Hematopoietic multipotent progenitor cell treated with erythropoietin and hydrocortisone succinate and interleukin-3 and kit ligand, for 8 days (in vitro differentiated cells): ENCODE measurements at places on chromosomes 3 and 15.

DNA sequence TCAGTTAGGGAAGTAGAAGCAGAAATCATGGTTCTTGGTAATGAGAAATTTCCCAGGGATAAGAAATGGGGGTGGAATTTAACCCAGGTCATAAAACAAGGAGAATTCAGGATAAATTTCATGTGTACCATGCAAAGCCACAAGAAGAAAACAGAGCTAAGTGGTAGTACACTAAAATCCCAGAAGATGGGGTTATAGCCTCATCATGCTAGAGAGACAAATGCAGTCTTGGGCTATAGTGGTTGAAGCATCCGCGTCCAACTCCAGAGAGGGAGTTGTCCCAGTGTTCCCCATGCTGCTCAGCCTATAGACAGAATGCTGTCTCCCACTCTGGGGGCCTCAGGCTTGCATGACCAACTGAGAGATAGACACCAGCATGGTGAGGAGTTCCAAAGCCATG, 36.2 kb upstream of the CLRN1 start:
- DNase-seq, result peak; percentile 19

DNA sequence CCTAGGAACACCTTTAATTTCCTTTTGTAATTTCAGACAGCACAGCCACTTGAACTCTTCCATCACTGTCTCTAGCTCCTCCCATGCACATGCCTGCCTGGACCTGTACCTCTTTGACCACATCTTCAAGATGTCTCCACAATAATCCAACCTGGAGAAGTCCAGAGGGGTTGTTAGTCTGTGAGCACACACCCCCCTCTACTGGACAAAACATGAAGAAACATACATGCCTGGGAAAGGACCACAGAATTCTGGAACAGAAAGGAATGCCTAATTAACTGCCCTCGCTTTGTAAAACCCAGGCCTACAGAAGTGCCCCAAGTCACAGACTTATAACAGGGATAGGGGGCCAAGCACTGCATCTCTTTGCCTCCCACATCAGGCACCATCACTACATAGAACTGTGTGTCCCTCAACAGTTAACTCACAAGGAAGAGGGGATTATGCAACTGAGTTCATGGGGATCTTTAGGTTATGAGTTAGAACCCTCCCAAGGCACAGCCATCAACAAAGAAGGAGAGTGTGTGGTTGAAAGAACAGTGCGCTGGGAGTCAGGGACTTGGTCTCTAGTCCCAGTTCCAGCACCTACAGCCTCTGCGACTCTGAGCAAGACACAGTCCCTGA, 61.7 kb downstream of the FMN1 start:
- peak; percentile 53 for DNase-seq

DNA sequence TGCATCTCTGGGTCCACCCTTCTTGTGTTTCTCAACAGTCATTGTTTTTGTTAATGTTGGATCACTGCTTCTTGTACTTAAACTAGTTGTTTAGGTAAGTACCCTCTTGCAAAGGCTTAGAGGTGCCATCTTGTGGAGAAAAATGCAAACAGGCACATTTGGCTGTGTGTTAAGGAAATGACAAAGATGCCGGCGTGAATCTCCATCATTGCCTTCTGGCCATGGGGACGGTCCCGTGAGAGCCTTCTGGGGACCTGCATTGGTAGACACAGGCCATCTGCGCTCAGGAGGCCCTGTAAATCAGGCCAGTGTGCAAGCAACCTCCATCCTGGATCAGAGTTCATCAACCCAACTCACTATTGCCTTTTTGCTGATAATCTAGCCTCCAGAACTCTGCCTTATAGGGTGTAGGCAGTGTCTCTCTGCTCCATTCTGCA, 158.6 kb upstream of the NR2E3 start:
- peak; percentile 55 for DNase-seq

- DNase-seq, result no peak
Observed at GRCh38 chr15:71893691-71894090, 83.3 kb downstream of the NR2E3 start.

- DNase-seq, result no peak
Observed at GRCh38 chr3:28028554-28028953, 212.9 kb upstream of the CMC1 start.

- no peak for DNase-seq
Observed at GRCh38 chr3:9155028-9155427, 94.4 kb downstream of the SRGAP3 start.
